ENCODE measurements at places on chromosomes 16 and 17.
A peak's percentile ranks its signal among the peaks of the same experiment; 100 is the strongest.

GRCh38 chr16:27599606-27600005 is 49.7 kb downstream of the KATNIP start:
- DNase-seq, result no peak

GRCh38 chr17:67161573-67161972 is 83.4 kb downstream of the HELZ start:
- DNase-seq, result no peak

DNA sequence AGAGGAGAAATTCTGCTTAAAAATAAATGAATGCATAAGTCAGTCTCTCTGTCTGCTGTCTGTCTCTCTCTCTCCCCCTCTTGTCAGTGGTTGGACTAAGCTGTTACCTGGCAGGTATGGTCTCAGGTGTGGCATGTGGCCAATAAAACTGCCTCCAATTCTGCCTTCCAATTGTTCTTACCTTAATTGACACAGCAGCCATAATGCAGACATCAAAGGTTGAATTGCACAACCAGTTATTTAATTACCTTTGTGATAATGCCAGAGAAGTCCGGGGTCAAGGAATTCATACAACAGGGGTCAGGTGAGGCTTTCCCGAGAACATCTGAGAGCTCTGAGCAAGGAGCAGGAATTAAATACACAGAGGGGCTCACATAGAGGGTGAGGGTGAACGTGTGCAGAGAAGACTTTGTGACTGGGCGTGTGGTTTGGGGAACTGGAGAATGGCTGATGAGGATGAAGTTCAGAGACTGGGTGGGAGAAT is 78.8 kb upstream of the CDYL2 start:
- DNase-seq, result no peak

DNA sequence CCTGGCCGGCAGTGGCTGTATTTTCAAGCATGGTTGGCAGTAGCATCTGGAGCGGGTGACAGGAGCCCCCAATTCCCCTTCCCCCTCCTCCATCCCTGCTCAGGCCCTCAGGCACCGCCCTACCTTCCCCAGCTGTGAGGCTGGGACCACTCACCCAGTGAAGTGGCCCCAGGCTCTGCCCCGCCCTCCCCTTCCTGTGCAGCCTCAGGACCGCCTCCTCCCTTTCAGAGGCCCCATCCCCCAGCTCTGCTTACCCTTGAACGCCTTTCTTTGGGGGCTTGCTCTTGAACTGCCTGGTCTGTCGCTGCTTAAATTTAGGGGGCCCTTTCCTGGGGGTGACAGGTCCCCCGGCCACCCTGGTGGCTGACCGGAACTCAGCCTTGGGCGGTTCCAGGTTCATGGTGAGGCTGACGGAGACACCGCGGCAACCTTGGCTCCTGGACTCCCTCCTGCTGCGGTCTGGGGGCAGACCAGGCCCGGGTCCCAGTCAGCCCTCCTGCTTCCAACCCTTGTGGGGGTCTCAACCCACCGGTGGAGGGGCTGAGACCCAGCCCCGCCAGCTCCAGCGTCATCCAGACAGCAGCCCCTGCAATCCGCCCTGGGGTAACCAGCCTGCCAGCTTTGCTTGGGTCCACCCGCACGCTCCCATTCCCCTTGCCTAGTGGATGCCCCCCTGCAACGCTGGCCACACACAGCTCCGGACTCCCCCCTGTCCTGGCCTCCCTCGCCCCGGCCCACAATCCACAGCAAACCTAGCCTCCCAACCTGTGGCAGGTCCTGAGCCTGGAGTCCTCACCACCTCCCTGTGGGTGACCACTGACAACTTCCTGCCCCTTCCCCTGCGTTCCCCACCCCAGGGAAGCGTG is 3.2 kb downstream of the PDE6G start:
- DNase-seq, result no peak

GRCh38 chr16:24983561-24983960 is 31.6 kb downstream of the ARHGAP17 start:
- DNase-seq, result no peak

GRCh38 chr16:86768228-86768791 is 190.0 kb downstream of the FOXL1 start:
- no peak for DNase-seq

- no peak for DNase-seq
Measured at GRCh38 chr17:36929851-36930582, 7.3 kb upstream of the LHX1 start.

DNA sequence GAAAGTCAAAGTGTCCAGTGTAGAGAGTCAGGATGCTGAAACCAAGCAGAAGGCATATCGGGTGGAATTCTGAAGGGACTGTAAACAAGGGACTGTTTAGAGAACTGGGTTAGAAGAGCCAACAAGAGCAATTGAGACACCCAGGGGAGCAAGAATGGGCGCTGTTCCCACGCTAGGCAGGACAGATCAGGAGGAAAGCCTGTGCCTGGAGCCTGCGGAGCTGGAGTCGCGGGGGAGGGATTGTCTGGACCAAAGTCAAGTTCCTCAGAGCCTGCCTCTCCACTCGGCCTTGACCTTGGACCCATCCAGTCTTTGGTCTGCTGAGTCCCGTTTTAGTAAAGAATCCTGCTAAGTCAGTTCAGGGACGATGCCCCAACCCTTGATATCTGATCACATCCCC is 14.7 kb upstream of the KLHL36 start:
- DNase-seq, result no peak

DNA sequence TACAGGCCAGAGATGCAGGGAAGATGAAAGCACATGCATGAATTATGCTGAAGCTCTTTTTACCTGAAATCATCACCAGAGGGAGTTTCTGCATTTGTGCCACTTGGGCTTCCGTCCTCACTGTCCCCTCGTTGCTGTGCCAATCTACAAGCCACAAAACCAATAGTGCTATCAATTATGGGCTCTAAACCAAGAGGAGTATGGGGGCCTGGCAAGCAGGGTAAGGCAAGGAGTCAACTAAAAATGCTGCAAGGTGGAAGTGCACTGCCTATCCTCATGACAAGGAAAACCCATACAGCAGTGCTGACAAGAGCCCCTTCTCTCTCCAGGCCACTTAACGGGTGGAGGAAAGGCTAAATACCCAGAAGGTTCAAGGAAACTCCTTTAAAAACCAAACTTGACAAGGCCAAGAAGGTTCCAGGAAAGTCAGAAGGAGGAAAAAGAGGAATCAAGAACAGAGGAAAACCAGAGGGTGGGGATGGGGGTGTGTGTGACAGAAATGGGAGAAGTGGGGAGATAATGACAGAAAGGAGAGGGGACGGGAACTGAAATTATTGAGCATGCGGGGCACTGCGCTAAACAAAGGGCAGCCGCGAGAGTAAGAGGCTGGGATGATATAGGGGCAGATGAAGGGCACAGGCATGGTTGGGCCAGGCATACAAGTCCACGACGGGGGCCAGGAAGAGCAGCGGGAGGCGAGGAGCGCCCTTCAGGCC is 674 bp downstream of the C17orf75 start:
- no peak for DNase-seq

GRCh38 chr17:19551591-19552148 is 18.0 kb downstream of the SLC47A1 start:
- no peak for DNase-seq

DNA sequence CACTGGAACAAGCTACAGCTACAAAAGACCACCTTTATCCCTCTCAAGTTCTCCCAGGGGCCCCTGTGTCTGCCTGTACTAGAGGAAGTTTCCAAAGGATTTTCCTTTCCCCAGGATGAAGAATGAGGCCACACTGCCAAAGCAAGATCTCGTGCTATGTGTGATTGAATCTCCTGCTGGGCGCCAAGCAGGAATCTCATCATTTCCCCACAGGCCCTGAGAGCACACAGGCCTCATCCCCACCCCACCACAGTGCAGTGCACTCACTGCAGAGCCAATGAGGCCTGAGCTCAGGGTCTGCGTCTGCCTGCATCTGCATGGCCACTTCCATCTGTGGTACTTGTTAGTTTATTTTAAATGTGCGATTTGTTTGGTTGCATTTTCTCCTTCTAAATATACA is 387.4 kb upstream of the ASIC2 start:
- no peak for DNase-seq

DNA sequence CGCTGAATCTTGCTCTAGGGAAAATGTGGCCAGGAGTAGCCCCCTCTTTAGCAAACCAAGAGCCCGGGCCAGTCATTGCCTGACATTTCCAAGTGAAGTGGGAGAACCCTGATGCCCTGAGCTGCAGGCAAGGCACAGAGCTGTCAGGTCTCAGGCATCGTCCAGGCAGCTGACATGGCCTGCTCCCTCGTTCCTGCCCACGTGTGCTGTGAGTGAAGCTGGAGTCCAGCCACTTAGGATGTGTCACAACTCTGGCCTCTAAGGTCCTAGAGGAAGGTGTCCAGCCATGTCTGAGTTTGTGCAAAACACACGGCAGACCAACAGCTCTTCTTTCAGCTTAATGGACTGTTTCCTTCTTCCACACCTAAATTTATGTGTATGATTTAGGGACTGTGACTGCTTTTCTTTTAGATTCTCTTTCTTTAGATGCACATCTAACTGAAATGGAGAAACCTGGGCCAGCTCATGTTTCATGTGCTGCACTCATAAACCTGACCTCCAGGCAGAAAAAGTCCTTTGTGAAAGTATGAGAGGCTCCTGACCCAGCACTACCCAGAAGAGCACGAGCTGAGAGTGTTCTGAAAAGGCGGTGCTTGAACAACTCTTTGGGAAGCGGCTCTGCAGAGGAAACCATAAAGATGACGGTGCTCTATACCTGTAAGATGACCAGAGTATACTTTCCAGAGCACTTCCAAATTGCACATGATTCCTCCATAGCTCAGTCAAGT is 14.8 kb upstream of the LIMD2 start:
- DNase-seq, result no peak

DNA sequence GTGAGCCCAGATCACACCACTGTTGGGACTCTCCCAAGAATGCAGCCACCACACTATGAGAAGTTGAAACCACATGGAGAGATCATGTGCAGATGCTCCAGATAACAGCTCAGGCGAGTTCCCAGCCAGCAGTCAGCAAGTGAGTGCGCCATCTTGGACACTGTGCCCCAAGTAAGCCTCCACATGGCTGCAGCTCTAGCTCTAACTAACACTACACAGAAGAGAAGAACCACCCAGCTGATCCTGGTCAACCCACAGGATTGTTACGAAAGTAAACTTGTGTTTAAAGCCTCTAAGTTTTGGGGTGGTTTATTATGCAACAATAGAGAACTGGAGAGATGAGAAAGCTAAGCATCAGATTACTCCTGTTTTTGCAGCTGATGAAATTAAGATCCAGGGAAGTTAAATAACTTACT is 25.8 kb downstream of the SLC38A7 start:
- DNase-seq, result no peak

GRCh38 chr16:23801378-23801777 is 34.4 kb upstream of the PRKCB start:
- peak; percentile 13 for DNase-seq

- DNase-seq, result no peak
Measured at GRCh38 chr17:55314061-55314783, 49.5 kb downstream of the HLF start.

DNA sequence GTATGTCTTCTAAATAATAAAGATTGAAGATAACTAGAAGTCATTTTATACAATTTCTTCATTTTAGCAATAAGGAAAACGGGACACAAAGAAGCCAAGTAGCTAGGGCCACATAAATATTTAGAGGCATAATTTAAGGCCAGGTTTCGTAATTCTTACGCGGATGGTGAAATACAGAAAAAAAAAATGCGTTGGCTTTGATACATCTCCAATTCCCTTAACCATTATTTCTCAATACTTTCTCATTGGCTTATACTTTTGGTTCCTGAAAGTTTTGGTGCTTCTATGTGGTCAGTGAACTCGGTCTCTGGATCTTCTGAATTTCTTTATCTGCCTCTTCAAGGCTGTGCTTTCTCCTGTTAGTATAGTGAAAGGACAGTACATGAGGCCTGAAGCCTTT is 888.1 kb downstream of the KCNJ2 start:
- no peak for DNase-seq

DNA sequence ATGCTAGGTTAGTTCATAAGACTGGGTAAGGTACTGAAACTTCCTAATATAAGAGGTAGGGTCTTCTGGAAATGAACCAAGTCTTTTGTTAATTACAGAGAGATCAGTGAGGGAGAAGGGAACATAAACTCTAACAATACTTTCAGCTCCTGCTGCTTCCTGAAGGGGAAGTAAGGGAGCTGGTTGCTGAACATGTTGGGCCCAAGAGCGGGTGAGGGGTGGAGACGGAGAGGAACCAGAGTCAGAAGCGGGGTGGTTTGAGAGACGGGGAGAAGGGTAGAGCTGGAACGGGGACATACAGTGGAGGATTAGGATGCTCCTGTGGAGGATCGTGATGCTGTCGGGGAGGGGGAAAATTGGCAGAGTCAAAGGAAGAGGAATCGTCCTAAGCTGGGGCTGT is 11.5 kb upstream of the ZNF747 start:
- DNase-seq, result no peak
